NCI-H2107 (cell line): ENCODE measurements at places on chromosomes 3 and 15.

DNA sequence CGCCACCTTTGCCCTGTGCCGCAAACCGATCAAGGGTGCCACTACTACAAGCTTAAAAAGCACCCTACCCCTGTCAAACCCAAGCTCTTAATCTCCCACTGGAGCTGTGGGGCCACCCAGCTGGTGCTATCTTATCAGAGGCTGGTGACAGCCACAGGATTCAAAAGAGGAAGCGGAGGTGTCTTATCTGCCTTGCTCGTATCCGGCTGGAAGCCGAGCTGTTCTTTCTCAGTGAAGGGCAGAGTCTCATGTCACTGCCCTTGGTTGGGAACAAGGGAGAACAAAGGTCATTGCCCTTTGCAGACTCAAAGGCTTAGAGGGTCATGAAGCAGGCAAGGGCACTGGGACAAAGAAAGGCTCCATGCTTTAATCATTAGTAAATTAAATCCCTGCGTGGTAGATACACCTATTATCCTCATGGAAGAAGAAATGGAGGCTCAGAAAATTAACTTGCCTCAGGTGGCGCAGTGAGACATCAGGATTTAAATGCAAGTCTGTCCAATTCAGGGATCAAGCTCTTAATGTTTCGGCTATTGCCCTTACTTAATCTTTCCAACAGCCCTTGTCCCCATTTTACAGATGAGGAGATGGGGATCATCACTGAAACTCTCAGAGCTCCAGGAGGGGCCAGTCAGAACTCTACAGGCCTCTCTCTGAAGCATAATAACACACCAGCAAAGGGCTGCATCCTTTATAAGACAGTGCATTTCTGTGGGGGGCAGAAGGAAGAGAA lies 360.0 kb upstream of the PROK2 start:
- DNase-seq: no peak

DNA sequence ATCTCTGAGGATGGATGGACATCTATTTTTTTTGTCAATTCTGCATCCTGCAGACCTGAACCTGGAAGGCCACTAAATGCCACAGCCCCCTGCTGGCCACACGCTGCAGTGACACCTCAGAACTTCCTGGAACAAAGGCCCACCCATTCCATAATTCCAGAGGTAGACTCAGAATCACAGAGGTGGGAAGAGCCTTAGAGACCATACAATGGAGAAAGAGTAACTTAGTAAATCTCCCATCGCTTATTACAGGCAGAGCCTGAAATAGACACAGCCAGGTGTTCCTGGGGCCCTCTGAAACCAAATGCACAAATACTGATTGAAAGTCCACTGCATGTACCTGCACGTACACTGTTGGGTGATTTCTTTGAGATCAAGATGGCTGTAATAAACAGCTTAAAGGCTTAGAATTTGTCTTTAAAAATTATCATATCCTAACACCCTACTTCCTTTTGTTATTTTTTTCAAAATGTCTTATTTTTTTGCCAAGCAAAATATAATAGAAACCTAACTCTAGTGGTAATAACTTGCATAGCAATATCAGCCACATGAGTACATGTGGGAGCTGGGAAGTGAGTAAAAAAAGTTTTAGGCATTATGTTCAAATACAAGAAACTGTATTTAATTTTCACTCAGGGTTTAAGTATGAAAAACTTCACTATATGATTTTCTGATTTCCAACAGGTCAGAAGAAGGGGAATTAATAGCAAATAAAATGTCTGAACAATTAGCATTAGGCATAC lies 62.7 kb downstream of the EOMES start:
- DNase-seq: no peak

- DNase-seq: no peak
These were observed 545.5 kb downstream of the NTRK3 start for GRCh38 chr15:87711026-87711425.

DNA sequence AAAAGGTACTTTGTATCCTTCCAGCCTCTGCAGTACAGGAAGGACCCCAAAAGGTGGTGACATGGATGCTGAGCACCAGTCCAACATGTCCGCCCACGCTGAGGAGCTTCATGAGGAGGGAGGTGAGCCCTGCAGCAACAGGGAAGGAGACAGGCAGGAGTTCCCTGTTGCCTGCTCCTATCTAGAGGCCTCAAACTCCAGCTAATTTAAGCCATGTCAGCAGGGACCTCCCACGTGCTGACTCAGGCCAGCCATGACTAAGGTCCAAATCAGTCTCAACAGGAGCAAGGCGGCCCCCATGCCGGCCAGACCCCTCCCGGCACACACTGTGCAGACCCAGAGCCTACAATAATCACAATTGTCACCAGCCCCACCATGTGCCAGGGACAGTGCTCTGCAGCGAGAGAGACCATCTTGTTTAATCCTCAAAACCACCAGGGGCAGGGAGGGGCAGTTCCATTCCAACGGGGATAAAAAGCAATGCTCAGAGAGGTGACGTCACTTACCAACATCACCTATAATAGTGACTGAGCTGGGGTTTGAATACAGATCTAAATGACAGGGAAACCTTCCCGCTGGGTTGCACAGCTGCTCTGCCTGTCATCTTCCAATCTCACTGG lies 54.5 kb upstream of the GATA2 start:
- DNase-seq: no peak

GRCh38 chr3:16355828-16356227 lies 90.8 kb downstream of the OXNAD1 start:
- no peak for DNase-seq

- DNase-seq: no peak
These were observed 3.9 kb downstream of the CLCN2 start for GRCh38 chr3:184357248-184358123.

GRCh38 chr3:129633751-129634481 lies 27.4 kb upstream of the PLXND1 start:
- no peak for DNase-seq
